Heart left ventricle (tissue), 16 donors: ENCODE measurements at places on chromosomes 3 and 15.
A peak's percentile ranks its signal among the peaks of the same experiment; 100 is the strongest.

DNA sequence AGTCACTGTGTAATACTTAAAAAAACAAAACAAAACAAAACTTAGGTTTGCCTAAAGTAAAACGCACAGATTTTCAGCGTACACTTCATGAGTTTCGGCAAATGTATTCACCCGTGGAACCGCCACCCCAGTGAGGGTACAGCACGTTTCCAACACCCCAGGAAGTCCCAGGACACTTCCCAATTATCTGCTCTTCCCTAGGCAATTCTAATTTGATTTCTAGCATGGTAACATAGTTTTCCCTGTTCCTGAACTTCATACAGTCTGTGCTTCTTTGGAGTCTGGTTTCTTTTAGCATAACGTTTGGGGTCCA, 497 bp upstream of the CLASP2 start:
- DNase-seq: no peak

- DNase-seq: no peak
Measured at GRCh38 chr3:107978131-107979055, 112.4 kb downstream of the CD47 start.

GRCh38 chr15:44873103-44873502, 83.4 kb upstream of the TERB2 start:
- DNase-seq: no peak

- DNase-seq: no peak
Measured at GRCh38 chr3:50658416-50658815, 16.3 kb upstream of the DOCK3 start.

GRCh38 chr3:50050361-50050760, 38.4 kb upstream of the RBM5 start:
- DNase-seq: no peak

DNA sequence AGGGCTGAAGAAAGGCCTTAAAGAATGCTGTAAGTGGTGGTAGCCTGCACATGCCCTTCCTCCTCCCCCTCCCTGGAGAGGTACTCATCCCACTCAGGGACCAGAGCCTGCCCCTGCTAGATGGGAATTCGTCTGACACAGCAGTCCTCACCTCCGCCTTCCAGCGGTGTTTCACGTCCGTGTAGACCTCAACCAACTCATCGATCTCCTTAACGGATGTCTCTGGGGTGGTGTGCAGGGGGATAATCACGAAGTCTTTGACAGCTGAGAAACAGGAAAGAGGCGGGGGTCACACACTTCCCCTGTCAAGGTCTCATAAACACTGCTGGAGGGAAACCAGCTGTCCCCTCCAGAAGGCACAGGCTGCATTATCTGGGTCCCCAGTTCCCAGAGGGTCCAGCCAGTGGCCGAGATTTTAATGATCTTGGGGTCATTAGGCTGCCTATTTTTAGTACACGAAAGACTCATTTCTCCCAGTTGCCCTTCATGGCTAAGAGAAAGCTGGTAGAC, 9.9 kb downstream of the DNASE1L3 start:
- DNase-seq: no peak

GRCh38 chr15:28184166-28184565, 85.1 kb upstream of the OCA2 start:
- no peak for DNase-seq

- DNase-seq: peak; percentile 53
Measured at GRCh38 chr15:68054628-68055223, 611 bp downstream of the PIAS1 start.

GRCh38 chr3:180571831-180572598, 29.9 kb upstream of the TTC14 start:
- no peak for DNase-seq

- DNase-seq: peak; percentile 59
Measured at GRCh38 chr15:99732751-99733267, 428 bp downstream of the LYSMD4 start.

DNA sequence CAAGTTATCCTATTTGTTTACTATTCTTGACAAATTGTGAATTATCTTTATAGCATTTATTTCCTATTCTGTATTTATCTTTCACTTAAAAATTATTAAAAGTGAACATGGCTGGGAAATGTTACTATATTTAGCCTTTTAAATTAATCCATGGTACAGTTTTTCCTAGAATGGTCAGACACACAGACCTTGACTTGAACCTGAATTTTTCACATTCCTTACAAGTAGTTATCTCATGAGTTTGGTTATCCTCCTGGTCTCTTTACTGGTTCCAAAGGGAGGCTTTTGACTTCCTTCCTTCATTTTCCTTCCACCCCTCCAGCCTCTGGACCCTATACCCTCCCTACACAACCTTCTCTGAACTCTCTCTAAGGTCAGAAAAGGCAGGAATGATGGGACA, 280.6 kb downstream of the SATB1 start:
- DNase-seq: no peak

DNA sequence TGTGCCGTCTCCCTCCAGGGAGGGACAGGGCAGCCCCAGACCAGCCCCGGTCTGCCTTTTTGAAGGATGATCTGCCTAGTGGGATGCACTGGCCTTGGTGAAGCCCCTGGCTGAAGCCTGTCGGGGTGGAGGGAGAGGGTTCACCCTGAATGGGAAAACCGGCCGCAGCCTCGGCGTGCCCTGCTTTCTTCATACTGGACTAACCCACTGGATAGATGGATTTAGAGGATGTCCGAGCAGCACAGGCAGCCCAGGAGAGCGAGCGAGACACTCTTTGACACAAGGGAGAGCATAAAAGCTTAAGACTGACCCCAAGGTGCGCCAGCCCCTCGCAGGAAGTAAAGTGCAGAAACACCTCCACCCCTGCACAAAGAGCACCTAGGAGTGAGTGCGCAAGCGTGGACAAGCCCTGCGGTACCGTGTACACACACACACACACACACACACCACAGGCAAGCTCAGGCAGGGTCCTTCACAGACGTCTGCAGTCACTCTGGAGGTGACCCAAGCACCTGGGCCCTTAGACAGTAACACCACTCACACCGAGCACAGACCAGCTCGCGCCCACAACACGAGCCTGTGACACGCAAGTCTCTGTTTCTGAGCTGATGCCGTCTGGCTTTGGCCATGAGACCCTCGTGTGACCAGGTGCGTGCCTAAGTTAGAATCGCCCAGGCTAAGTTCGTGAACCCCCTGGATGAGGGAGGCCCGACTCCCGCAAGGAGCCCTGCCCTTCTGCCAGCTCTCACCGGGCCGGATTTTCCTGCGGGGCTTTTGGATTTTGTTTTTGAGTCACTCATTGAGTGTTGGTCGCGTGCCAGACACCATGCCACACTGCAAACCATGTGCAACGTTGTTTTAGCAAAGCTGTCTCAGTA, 11.3 kb downstream of the SEMA4B start:
- DNase-seq: no peak

GRCh38 chr3:167198949-167199600, 181.0 kb downstream of the ZBBX start:
- DNase-seq: no peak

DNA sequence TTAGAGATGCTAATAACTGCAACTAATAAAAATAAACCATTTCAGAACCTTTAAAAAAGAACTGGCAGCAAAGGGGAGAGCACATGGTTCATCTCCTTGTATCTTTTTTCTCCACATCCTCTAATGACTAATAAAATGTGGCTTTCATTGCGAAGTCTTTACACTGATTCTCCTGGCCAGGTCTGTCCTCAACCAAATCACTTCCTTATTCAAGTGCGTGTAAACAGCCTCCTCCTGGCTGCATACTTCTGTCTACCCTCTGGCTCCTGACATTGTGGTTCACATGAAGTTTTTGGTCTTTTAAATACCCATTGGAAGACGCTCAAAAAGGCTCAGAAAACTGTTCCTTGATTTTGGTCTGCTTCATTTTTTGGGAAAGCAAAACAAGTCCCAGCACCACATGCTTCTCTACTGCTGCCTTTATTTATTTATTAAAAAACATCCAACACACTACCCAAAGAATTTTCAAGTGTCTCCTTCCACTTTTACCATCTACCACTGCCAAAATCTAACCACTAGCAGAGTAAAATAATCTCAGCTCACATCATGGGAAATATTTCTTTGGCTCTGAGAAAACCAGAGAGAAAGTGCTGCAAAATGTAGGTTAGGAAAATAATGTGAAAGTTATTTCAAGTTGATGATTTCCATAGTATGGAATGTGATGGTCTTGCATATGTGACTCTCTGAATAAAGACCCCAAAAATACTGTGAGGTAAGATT, 85.1 kb downstream of the EFL1 start:
- no peak for DNase-seq

DNA sequence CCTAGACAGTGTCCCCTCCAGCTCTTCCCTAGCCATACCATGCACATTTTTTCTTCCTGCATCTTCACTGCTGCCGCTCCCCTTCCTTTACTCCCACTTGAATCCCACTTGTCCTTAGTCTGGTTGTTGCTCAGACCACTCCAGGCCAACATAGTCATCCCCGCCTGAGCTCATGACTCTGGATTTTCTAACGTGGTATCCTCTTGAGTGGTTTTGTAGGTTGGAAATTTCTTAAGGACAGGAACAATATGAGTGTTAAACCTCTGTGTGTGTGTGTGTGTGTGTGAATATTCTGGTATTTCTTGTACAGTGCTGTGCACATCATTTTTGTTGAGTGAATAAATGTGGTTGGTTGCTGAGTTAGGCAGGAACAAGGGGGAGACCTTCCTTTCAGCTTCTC, 3.1 kb downstream of the BAHD1 start:
- DNase-seq: no peak

DNA sequence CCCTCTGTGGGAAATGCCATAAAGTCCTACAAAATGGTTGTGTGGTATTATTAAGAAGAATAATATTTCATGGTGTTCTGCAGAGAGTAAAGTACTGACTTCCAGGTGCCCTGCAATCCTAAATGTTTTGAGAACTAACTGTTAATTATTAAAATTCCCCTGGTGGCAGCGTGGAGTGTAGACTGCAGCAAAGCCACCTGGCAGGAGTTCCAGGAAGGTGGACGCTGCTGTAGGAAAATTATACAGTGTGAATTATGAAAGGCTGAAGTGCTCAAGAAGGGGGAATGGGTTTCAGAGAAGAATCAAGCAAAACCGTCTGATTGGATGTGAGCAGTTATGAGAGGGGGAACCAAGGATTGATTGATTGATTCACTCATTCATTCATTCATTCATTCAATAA, 572.4 kb upstream of the PPP2R3A start:
- DNase-seq: no peak

- DNase-seq: peak; percentile 85
Measured at GRCh38 chr3:45026957-45027356, 854 bp downstream of the CLEC3B start.

DNA sequence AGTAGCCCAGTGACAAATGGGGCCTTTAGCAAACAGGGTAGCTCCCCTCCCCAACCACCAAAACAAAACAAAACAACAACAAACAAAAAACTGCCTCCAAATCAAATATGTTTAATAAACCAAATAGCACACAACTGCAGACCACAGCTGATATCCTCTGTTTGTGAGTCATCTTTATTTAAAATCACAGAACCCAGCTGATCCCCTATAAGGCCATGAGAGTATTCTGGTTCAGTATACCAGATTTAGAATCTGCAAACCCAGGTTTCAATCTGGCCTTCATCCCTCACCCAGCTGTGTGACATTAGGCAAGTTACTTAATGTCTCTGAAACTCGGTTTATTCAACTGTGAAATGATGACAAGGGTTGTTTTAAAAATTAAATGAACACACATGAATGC, 124.5 kb downstream of the SUCLG2 start:
- no peak for DNase-seq

DNA sequence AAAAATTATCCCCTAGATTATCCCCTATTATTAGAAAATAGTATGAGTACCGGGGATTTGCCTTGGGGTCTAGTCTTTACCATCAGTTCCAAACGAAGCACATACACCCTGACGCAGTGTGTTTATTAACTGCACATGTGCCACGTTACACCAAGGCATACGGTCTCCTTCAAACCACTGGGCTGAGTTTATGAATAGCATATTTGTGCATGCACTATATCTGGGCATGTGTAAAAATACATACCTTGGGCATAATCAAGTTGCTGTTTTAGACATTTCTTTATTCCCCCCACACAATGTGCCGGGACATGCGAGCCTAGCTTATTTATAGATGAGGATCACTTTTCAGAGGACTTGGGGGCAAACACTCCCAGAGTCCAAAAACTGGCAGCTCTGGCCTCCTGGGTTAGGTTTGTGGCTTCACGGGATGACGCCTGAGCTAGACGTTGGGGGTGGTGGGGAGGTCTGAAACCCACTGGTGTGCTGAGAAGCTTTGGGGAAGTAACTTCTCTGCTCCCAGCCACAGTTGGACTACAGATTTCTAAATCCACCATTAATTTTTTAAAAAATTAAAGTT, 16.2 kb downstream of the IGDCC4 start:
- no peak for DNase-seq

GRCh38 chr3:9081184-9081818, 118.0 kb upstream of the RAD18 start:
- DNase-seq: no peak

- DNase-seq: no peak
Measured at GRCh38 chr3:7962301-7962700, 539.3 kb upstream of the LMCD1 start.

DNA sequence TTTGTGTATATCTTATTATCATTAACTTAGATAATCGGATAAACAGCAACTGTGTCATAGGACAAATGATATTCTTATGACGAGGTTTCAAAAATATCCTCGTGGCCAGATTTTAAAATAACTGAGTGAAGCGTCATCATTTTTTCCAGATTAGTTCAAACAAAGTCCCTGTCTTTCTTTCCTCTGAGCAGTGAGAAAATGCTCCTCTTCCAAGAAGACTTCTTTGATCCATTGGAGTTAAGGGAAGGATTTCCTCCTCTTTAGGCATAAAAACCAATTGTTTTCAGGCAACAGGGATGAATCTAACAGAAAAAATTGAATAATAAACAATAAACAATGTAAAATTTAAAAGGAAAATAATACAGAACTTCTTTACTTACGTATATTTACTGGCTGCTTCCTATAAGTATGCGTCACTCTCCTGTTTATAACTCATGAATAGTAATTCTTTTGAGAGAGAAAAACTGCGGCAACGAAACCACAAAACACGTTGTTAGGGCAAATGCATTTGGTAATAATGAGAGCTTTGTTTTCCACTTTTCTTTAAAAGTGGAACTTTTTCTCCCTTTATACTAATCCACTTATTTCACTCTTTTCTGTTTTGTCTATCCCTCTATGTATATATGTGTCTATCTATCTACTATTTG, 419.4 kb upstream of the ONECUT1 start:
- DNase-seq: no peak

- no peak for DNase-seq
Measured at GRCh38 chr3:188476935-188477334, 323.0 kb downstream of the LPP start.

GRCh38 chr3:129286081-129286480, 7.4 kb downstream of the HMCES start:
- DNase-seq: no peak

GRCh38 chr3:156577736-156578135, 22.8 kb upstream of the SSR3 start:
- DNase-seq: no peak

- no peak for DNase-seq
Measured at GRCh38 chr15:83115410-83115809, 8.0 kb downstream of the TM6SF1 start.

- no peak for DNase-seq
Measured at GRCh38 chr3:33456756-33457155, 16.6 kb upstream of the UBP1 start.

- no peak for DNase-seq
Measured at GRCh38 chr15:98760112-98760826, 111.9 kb downstream of the IGF1R start.

GRCh38 chr3:126390751-126391150, 4.0 kb upstream of the CFAP100 start:
- DNase-seq: no peak

GRCh38 chr15:63923993-63924950, 90.5 kb upstream of the HERC1 start:
- no peak for DNase-seq
